Gastrocnemius medialis (tissue), 4 donors: ENCODE measurements at places on chromosomes 4 and X. TPM values are rescaled to one million over a fixed set of nuclear protein-coding genes. Genes with fewer than 3 reads are reported as not detected.
A peak's percentile ranks its signal among the peaks of the same experiment; 100 is the strongest.

Gene PHKA1
- total RNA-seq, result 176 TPM

DNA sequence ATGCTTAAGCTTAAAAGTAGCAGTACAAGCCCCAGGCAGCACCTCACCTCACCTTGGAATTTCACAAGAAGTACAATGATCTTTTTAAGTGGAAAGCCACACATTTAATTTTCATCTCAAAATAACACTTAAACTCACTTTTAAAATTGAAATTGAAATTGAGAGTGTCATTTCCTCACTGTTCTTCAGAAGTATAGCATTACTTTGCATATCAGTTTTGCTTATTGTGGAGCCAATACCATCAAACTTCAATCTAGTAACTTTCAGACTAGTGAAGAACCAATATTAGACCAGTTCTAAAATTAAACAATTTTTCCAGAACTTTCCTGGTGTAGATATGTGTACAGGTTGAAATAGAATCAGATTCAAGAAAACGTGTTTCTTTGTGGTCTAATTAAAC is 242.4 kb downstream of the NDST4 start:
- H3K27ac ChIP-seq, result no peak overlapping the region
- no peaks in the 10 kb centered on the region for H3K4me1 ChIP-seq
- H3K36me3 ChIP-seq, result no peaks in the 10 kb centered on the region
- no peaks in the 10 kb centered on the region for H3K27me3 ChIP-seq
- H3K4me3 ChIP-seq, result no peak overlapping the region

GRCh38 chrX:134000260-134001245 is 15.2 kb upstream of the GPC3 start:
- no peaks in the 10 kb centered on the region for H3K4me1 ChIP-seq
- DNase-seq, result no peak
- H3K36me3 ChIP-seq, result no peaks in the 10 kb centered on the region

GRCh38 chr4:143375326-143376073 is 38.8 kb downstream of the GAB1 start:
- peak overlapping the region; percentile 85 for H3K27ac ChIP-seq
- H3K27me3 ChIP-seq, result no peaks in the 10 kb centered on the region
- H3K4me3 ChIP-seq, result no peak overlapping the region
- no peaks in the 10 kb centered on the region for H3K36me3 ChIP-seq

GRCh38 chr4:177728361-177729152 is 286.3 kb upstream of the AGA start:
- H3K36me3 ChIP-seq, result no peaks in the 10 kb centered on the region
- H3K4me3 ChIP-seq, result no peak overlapping the region
- no peak for DNase-seq
- no peak overlapping the region for H3K27ac ChIP-seq

- H3K4me3 ChIP-seq, result no peak overlapping the region
- no peak overlapping the region for H3K27ac ChIP-seq
- H3K36me3 ChIP-seq, result no peaks in the 10 kb centered on the region
- no peaks in the 10 kb centered on the region for H3K4me1 ChIP-seq
Observed at GRCh38 chr4:100042711-100043110, 92.6 kb upstream of the H2AZ1 start.

GRCh38 chr4:38704622-38705154 is 40.7 kb downstream of the KLF3 start:
- no peaks in the 10 kb centered on the region for H3K36me3 ChIP-seq
- DNase-seq, result no peak
- no peaks in the 10 kb centered on the region for H3K27me3 ChIP-seq
- no peak overlapping the region for H3K4me3 ChIP-seq

- H3K27ac ChIP-seq, result no peak overlapping the region
- no peak for DNase-seq
- H3K4me3 ChIP-seq, result no peak overlapping the region
- no peaks in the 10 kb centered on the region for H3K36me3 ChIP-seq
- no peaks in the 10 kb centered on the region for H3K27me3 ChIP-seq
Observed at GRCh38 chr4:53531585-53532224, 59.6 kb downstream of the LNX1 start.

- DNase-seq, result no peak
- H3K27ac ChIP-seq, result no peak overlapping the region
- no peaks in the 10 kb centered on the region for H3K27me3 ChIP-seq
- no peak overlapping the region for H3K4me3 ChIP-seq
- no peaks in the 10 kb centered on the region for H3K36me3 ChIP-seq
Observed at GRCh38 chr4:62448911-62449310, 1248.8 kb downstream of the ADGRL3 start.

GRCh38 chr4:159292137-159292896 is 189.4 kb downstream of the RAPGEF2 start:
- no peak overlapping the region for H3K4me3 ChIP-seq
- no peak overlapping the region for H3K27ac ChIP-seq

Gene GRIA2
- total RNA-seq, result not detected

Gene ITM2A
- total RNA-seq, result 18.6 TPM

- H3K36me3 ChIP-seq, result no peaks in the 10 kb centered on the region
- H3K27ac ChIP-seq, result no peak overlapping the region
- no peak for DNase-seq
- H3K27me3 ChIP-seq, result no peaks in the 10 kb centered on the region
Observed at GRCh38 chr4:69786547-69786946, 26.1 kb upstream of the SULT1B1 start.

DNA sequence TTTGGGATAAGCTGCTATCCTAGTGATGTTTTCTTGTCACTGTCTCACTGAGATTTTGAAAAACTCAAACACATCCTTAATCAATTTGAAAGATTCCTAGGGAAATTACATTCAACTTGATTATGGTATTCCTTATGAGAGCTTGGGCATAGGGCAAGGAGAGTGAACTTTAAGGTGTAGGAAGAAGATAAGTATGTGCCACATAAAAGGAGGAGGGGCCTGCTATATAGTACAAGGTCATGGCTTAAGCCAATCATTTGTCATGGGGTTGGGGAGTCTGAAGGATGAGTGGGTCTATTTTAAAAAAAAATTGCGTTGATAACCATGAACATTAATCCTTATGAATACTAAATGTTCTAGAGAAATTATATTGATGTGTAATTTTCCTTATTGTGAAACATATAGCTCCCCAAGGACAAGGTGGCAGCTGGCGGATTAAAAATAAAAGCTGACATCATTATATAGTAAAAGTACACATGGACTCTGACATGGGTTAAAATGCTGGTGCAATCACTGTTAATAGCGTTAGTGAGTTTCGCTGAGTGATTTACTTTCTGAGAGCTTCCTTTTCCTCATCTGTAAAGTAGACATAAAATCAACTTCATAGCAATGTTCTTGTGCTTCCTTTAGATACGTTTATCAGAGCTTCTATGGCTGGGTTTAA is 17.4 kb downstream of the GALNT7 start:
- DNase-seq, result no peak
- no peaks in the 10 kb centered on the region for H3K27me3 ChIP-seq
- H3K36me3 ChIP-seq, result no peaks in the 10 kb centered on the region
- H3K4me1 ChIP-seq, result no peaks in the 10 kb centered on the region

GRCh38 chrX:97895751-97896150 is 1012.0 kb downstream of the RPA4 start:
- H3K4me1 ChIP-seq, result no peaks in the 10 kb centered on the region
- no peaks in the 10 kb centered on the region for H3K27me3 ChIP-seq
- no peaks in the 10 kb centered on the region for H3K36me3 ChIP-seq
- no peak for DNase-seq
- no peak overlapping the region for H3K4me3 ChIP-seq

Gene HOPX
- total RNA-seq, result 6.6 TPM

GRCh38 chr4:147891476-147892115 is 159.7 kb downstream of the ARHGAP10 start:
- no peak overlapping the region for H3K4me3 ChIP-seq
- H3K4me1 ChIP-seq, result no peaks in the 10 kb centered on the region
- H3K36me3 ChIP-seq, result peaks cover 11% of the 10 kb centered on the region

Gene CLTRN
- total RNA-seq, result 0.26 TPM

DNA sequence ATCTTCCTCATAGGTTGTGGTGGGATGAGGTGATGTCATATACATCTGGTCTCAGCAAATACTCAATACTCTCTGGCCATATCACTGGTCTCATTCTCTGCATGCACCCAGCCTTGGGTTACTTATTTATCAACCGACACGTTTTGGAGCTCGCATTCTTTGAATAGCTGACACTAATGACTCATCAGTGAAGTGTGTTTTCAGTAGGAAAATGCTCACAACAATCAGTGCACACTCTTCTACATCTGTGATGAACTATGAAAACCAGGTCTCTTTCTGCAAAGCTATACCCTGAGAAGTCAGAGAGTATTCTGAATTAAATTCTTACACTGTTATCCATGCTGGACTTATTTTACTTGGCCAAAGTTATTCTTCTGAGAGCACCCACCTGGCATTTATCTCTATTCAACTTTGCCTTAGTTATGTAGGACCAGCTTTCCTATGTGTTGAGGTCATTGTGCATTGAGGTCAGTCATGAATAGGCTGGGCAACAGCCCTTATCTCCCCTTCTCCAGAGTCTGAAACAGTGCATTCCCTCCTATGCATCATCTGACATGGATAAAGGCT is 58.7 kb upstream of the DHX15 start:
- H3K36me3 ChIP-seq, result no peaks in the 10 kb centered on the region
- no peaks in the 10 kb centered on the region for H3K27me3 ChIP-seq
- H3K4me3 ChIP-seq, result no peak overlapping the region
- no peaks in the 10 kb centered on the region for H3K4me1 ChIP-seq

Gene VCX
- total RNA-seq, result not detected

Gene ZCCHC13
- not detected for total RNA-seq

GRCh38 chrX:24335871-24336270 is 22.0 kb upstream of the SUPT20HL2 start:
- no peaks in the 10 kb centered on the region for H3K27me3 ChIP-seq
- H3K27ac ChIP-seq, result no peak overlapping the region
- no peaks in the 10 kb centered on the region for H3K36me3 ChIP-seq
- H3K4me3 ChIP-seq, result no peak overlapping the region

GRCh38 chr4:87541521-87541920 is 12.3 kb upstream of the SPARCL1 start:
- peak overlapping the region; percentile 52 for H3K27ac ChIP-seq
- H3K36me3 ChIP-seq, result no peaks in the 10 kb centered on the region
- peaks cover 8% of the 10 kb centered on the region for H3K4me1 ChIP-seq

GRCh38 chr4:87838890-87839591 is 6.3 kb downstream of the MEPE start:
- H3K27me3 ChIP-seq, result no peaks in the 10 kb centered on the region
- H3K4me1 ChIP-seq, result peaks cover 5% of the 10 kb centered on the region
- H3K36me3 ChIP-seq, result no peaks in the 10 kb centered on the region
- DNase-seq, result peak; percentile 14

DNA sequence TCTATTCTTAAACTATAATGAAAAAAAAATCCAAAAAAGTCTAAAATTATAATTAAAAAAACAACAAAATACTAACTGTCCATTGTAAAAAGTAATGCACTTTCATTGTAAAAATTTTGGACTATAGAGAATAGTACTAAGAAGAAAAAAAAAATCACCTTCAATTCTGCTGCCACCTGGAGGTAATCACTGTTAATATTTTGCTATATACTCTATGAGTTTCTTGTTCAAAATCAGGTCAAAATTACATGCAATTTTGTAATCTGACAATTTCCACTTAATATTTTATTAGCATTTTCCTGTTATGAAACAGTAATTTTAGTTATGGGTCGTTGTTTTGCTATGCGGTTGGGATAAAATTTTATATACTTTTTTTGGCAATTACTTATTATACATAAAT is 62.0 kb downstream of the HTT start:
- no peaks in the 10 kb centered on the region for H3K4me1 ChIP-seq
- DNase-seq, result no peak
- H3K27me3 ChIP-seq, result no peaks in the 10 kb centered on the region
- no peak overlapping the region for H3K4me3 ChIP-seq
- peaks cover 84% of the 10 kb centered on the region for H3K36me3 ChIP-seq

Gene SMIM10L2A
- total RNA-seq, result not detected

GRCh38 chrX:68865926-68866325 is 37.1 kb downstream of the EFNB1 start:
- H3K27ac ChIP-seq, result no peak overlapping the region
- H3K4me3 ChIP-seq, result no peak overlapping the region
- no peaks in the 10 kb centered on the region for H3K4me1 ChIP-seq
- H3K27me3 ChIP-seq, result no peaks in the 10 kb centered on the region

DNA sequence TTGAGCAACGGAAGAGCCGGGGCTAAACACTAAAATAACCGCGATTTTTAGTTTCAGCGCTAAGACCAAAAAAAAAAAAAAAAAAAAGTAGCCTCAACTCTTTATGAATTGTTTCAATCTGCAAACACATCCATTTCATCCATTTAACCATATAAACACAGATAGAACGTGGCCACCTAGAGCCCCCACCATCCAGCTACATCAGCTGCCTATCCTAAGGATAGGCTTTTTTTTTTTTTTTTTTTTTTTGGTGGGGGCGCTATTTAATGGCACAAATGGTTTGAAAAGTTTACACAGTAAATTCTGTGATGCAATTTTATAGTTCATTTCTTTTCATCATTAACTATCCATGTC is 492 bp upstream of the HDAC8 start:
- no peak for DNase-seq
- no peaks in the 10 kb centered on the region for H3K27me3 ChIP-seq
- H3K36me3 ChIP-seq, result no peaks in the 10 kb centered on the region
- peak overlapping the region; percentile 66 for H3K4me3 ChIP-seq
- H3K27ac ChIP-seq, result peak overlapping the region; percentile 73

DNA sequence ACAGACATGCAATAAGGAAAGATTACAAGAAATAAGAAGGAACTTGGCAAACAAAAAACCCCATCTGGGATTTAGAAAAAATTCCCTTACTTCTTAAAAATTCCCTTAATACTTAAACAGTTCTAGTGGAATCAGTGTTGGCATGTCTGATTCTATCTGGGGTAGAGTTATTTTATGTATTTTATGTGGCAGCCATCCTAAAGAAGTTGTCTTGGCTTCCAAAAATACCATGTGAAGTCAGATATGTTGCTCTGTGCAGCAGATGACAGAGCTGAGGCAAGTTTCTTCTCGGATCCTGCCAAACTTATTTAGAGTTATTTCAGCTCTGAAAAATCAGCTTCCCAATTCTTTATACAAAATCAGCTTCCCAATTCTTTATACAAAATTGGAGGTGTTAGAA is 14.7 kb downstream of the YY2 start:
- H3K4me3 ChIP-seq, result no peak overlapping the region
- no peaks in the 10 kb centered on the region for H3K27me3 ChIP-seq
- no peaks in the 10 kb centered on the region for H3K4me1 ChIP-seq
- H3K36me3 ChIP-seq, result no peaks in the 10 kb centered on the region
- H3K27ac ChIP-seq, result no peak overlapping the region

DNA sequence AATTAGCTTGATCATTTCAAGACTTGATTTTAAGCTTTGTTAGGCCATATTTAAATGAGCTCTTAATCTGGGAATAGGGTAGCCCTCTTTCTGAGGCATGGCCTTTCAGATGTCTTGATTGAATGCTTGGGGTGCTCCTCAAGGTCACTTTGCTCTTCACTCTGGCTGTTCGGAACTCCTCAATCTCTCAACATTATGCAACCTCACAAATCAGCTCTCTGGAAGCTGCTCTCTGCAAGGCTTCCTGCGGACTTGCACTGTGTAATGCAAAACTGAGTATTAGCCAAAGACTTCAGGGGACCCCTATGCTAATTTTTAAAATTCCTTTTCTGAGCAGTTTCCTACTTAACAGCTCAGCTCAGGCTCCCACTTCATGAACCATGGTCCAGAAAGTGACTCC is 398.3 kb downstream of the PRDM5 start:
- H3K27ac ChIP-seq, result no peak overlapping the region
- no peak overlapping the region for H3K4me3 ChIP-seq
- no peaks in the 10 kb centered on the region for H3K27me3 ChIP-seq

Gene MBNL3
- 1.7 TPM for total RNA-seq
